ENCODE measurements at places on chromosomes 3 and 15. TPM values are rescaled to one million over a fixed set of nuclear protein-coding genes. Genes with fewer than 3 reads are reported as not detected.
A peak's percentile ranks its signal among the peaks of the same experiment; 100 is the strongest.

The NMNAT3 gene
- 0.76 TPM for total RNA-seq

The ADPGK gene
- total RNA-seq, result 91.4 TPM

The MYH15 gene
- 0.26 TPM for total RNA-seq

The PTX3 gene
- total RNA-seq, result 0.19 TPM

The SUSD5 gene
- total RNA-seq, result not detected

The NME9 gene
- total RNA-seq, result 1.6 TPM

The TTLL13 gene
- not detected for total RNA-seq

The SPPL2A gene
- 92.5 TPM for total RNA-seq

The UBE2E1 gene
- 86.9 TPM for total RNA-seq

The CRELD1 gene
- total RNA-seq, result 14.2 TPM

The CHRNA7 gene
- not detected for total RNA-seq

The ATP6V1A gene
- total RNA-seq, result 27.0 TPM

The SHC4 gene
- 1.0 TPM for total RNA-seq

DNA sequence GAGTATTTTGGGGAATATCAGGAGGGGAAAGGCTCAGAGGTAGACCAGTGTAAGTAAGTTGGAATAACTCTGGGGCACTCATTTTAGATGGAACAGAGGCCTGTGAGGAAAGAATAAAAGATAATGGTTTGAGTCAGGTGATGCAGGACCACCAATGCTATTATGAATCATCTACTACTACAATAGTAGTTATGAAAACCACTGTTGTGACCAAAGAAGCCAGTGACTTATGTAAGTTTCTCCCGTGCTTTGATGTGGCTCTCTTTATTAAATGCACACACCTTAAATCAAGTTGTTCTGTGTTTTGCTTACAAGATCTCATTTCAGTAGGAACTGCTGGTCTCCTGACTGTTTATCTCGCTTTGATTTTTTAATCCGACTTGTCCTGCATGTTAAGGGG, 13.1 kb upstream of the GUCA1C start:
- peak; percentile 40 for ATAC-seq

GRCh38 chr3:196976941-196977340, 8.3 kb upstream of the PIGZ start:
- ATAC-seq, result no peak

DNA sequence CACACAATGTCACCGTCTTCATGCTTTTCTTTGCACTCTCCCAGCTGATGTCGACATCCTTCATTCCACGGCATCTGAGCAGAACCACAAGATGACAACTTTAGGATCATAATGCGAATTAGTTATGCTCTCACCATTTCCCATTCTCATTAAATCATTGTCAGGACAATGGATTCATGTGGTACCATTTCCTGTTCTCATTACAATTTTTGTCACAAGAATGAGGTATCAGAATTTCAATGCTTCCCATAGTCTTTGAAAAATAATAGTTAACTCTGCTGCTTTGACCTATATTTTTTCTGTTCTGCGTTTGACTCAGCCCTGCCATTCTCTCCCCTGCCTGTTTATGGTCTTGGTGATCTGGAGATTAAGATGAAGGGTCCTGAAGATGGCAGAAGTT, 175.7 kb upstream of the MDFIC2 start:
- no peak for ATAC-seq

DNA sequence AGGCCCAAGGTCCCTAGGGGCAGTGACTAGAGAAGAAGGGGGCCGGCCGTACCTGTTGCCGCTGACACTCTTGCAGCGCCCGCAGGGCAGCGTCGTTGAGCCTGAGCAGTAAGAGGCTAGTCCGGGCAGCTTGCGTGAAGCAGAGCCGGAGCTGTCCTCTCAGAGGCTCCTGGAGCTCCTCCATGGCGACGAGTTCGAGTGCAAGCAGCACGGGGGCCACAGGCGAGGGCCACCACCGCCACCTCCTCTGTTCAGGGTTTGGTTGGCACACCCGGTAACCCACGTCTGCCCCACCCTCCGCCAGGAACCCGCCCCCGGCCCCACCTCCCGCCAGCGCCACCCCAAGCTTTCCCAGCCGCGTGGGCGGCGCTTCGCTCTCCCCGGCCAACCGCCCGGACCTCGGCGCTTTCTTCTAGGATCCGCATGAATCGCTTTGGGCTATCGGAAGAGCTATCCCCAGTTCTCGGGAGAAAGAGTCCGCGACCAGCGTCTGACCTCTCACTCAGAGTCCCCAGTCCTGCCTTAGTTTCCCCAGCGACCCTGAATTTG, at the start of gene ELL3:
ELL3 (minus strand) TSS at position 249 of the 549 bp plus-strand sequence; CDS start at position 184, 65 bp downstream.
- ATAC-seq, result peak; percentile 68

DNA sequence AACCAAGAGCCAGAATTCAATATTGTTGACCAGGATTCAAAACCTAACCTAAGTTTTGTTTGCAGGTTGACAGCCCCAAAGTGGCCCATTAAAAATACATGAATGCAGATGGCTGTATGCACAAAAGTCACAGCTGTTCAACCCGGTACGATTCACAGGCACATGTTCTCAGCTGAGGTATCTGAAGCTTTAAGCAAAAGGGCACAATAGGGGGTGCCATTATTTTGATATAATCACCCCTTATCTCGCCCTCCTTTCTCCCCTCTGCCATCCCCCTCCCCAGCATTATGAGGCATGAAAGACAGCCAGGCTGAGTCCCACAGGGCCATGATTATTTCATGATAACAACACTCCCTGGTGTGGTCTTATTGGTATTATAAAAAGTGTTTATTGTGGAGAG, 264.9 kb downstream of the EBLN2 start:
- ATAC-seq, result no peak

DNA sequence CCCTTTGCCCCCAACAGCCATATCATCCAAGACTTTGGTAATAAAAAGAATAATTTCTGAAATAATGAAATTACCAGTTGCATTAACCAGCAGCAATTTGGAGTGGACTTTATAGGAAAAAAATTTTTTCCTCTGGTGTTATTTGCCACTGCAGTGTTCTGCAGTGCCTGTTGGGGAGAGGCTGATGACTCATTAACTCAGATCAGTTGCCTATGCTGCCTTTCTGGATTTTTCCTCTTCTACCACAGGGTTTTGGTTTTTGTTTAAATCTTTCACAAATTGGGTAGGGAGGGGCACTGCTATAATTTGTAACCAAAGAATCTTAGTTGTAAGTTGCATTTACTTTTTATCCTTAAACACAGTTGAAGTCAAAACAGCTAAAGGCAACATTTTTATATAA, 22.7 kb downstream of the ATP6V1A start:
- ATAC-seq, result peak; percentile 49

- ATAC-seq, result no peak
Measured at GRCh38 chr15:100275641-100276040, 66.1 kb downstream of the ADAMTS17 start.

DNA sequence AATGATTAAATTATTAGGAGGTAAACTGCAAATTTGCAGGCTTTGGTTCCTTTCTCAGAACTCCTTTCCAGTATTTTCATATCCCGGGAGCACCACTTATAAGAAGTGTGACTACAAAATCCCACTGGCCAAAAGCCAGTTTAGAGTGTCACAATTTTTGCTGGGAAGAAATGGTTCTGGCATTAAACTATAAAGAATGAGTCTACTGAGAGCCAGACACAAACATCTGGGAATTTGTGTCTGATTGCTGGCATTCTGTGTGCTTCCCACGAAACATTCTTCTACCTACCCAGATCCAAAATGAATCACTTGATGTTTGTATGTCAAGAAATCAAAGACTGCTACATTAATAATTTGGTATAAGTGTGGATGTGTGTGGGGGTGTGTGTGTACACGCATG, 82.8 kb downstream of the DUT start:
- no peak for ATAC-seq

GRCh38 chr3:42085641-42086376, 5.3 kb upstream of the TRAK1 start:
- ATAC-seq, result peak; percentile 62

GRCh38 chr3:183553334-183554026, 2.0 kb downstream of the KLHL6 start:
- ATAC-seq, result no peak

DNA sequence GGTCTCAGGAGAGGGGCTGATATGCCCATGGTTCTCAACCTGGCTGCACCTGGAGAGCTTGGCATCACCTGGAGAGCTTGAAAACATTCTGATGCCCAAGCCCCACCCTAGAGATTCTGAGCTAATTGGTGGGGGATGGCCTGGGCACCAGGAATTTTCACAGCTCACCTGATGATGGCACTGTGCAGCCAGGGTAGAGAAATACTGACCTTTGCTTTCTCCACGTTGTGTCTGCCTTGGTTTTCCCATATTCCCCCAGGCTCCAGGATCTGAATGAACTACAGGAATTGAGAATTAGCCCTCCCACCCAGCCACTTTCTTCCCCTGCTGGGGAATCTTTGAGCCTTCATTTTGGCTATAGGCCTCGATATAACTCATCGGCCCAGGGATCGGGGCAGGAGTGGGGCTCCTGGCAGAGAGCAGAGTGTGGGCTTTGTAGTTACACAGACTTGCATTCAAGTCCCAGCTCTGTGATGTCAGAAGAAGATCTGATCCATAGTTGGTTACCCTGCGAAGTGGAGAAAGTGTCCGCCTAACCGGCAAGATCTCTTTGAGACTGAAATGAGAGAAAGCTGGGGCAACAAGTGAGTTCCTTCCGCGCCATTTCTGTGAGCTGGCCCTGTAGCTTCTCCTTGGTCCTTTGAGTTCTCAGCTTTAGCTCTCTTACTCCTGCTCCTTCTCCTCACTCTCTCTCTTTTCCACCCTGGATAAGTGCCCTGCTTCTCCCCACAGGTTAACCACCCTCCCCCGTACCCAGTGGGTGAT, 33.1 kb upstream of the UBE2Q2 start:
- peak; percentile 43 for ATAC-seq

DNA sequence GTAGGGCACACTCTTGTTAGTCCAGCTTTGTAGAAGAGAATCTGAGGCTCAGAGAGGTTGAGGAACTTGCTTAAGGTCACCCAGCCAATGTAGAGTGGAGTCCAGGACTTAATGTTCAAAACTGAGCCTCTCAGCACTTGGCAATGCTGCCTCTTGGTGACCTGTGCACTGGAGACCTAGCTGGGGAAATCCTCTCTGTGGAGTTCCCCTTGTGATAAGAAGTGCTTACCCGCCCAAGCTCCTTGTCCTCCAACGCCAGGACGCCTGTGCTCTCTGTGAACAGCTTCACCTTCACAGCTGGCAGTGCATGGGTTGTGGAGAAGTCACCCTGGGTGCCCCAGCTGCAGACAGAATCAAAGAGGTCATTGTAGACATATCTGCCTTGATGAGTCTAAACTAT, 219.1 kb upstream of the FEZF2 start:
- ATAC-seq, result no peak

DNA sequence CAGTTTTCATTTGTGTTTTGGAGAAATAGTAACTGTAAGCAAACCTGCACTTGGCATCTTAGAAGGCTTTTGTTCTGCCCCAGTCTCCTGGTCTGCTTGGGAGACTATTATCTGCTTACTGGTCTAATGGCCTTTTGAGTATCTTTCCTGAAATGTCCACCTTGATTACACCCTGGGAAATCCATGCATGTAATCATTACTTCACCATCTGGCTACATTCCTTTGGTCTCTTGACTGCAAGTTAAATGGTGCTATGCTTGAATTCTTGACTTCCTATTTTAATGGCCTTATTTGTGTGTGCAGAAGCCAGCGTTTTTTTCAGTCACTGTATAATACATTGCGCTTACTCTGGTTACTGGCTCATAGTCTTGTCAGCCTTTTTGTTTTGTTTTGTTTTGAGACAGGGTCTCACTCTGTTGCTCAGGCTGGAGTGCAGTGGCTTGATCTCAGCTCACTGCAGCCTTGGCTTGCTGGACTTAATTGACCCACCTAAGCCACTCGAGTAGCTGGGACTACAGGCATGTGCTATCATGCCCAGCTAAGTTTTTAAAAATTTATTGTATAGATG, 30.0 kb downstream of the CHD2 start:
- ATAC-seq, result no peak

- ATAC-seq, result no peak
Measured at GRCh38 chr15:92597548-92597947, 58.0 kb downstream of the FAM174B start.

DNA sequence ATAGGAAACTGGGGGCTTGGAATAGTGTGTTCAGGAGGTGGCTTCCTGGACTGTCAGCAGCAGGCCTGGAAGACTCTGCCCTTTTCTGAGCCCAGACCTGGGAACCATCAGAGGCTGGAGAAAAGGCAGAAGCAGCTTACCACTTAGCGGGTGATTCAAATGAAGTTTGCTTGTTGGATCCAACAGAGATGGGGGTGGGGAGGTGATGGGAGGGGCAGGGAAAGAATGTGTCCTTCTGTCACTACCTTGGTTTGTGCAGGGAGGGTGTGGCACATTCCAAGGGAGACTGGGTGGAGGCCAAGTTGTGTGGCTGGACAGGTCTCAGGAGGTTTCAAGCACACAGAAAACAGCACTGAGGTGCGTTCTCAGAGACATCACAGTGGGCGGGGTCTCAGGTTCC, 58.8 kb downstream of the TRAK1 start:
- ATAC-seq, result no peak

DNA sequence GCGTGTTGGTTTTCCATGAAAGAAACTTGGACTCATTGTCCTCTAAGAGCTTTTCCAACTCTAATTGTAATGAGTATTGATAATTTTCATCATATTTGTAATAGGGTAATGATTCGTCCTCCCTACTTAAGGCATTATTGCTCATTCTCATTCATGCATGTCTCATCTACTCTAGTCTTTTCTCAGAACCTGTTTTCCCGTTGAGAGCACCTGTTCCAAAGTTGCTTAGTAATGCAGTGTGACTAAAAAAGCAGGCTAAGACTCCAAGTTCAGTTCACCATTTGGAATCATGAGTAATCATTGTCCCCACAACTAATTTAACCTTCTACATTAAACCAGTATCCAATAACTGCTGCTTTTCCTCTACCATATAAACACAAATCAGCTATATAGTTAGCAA, 84.0 kb downstream of the FILIP1L start:
- peak; percentile 54 for ATAC-seq

DNA sequence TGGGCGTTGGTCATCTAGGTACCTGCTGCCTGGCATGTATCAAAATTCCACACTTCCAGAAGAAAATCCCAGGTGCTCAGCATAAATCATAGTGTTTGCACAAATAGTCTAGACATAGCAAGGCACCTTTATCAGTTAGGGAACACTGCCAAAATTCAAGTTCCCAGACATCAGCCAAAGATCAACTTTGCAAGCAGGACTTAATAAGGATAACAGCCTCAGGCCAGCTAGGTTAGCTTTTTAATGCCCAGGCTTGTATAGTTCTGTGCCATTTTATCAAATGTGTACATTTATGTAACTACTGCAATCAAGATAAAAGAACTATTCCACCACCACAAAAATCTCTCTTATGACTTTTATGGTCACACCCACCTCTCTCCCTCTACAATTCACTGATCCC, 30.7 kb downstream of the DZIP3 start:
- no peak for ATAC-seq

GRCh38 chr3:16583551-16583950, 21.7 kb downstream of the DAZL start:
- ATAC-seq, result no peak

DNA sequence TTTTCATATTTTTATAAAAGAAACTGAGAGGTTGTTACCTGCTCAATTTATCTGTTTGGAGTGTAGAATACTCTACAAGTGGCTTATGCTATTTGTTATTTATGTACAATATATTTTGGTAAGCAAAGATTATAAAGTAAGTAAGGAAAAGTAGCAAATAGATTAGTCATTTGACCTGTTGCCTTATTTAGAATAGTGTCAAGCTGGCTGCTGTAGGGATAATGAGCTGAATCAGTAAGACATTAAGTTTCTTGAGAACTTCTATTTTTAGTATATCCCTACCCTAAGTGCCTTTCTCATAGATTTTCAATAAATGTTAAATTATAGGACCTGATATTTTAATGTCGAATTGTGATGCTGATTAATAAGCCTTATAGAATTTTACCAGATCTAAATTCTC, 37.2 kb downstream of the ECT2 start:
- ATAC-seq, result no peak

All from activated T-helper 17 cell treated with anti-CD3 and anti-CD28 coated beads, Interleukin-2, amount 50 U/mL, for 72 hours (primary cell).